ENCODE measurements at places on chromosomes 4 and X. TPM values are rescaled to one million over a fixed set of nuclear protein-coding genes. Genes with fewer than 3 reads are reported as not detected.
A peak's percentile ranks its signal among the peaks of the same experiment; 100 is the strongest.

EOLA2 gene
- total RNA-seq, result 21.3 TPM

- no peak for DNase-seq
Measured at GRCh38 chr4:130712038-130712437, 1616.1 kb downstream of the C4orf33 start.

TMEM187 gene
- 6.0 TPM for total RNA-seq

SPANXD gene
- not detected for total RNA-seq

GRCh38 chrX:16601885-16602284 lies 48.1 kb upstream of the S100G start:
- no peak for DNase-seq

DNA sequence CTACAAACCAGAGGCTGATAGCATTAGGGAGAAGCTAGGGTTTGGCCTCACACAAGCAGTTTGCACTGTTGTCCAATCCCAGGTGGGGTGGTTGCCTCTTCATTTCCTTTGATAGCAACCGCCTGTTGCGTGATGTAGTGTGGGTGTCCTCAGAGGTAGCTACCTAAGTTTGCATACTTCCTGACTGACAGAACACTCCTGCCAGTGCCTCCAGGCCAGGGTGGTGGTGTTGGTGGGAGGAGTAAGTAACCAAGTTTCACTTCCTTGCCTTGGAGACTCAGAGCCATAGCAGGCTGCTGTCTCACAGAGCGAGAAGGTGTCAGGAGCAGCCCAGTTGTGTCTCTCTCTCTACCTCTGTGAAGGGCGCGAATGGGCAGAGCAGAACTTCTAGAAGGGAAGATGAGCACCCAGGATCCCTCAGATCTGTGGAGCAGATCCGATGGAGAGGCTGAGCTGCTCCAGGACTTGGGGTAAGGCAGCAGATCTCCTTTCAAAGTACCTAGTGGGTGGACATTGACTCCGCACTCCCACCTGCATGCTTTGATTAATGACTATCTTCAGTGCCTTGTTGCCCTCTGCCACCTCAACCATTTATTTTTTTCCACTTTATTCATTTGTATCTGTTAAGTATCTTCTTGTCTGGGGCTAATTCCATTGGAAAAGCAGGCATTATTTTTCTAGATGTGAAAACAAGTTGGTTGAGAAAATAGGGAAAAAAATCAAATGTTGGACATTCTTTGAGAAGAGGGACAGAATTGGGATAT lies at the start of gene DAPP1:
Gene DAPP1 (plus strand): TSS at position 283 of the 764 bp plus-strand sequence. CDS start 87 bp downstream, at position 370.
- DNase-seq, result no peak

- DNase-seq, result no peak
Measured at GRCh38 chr4:36174570-36174969, 69.7 kb downstream of the ARAP2 start.

- no peak for DNase-seq
Measured at GRCh38 chrX:137425986-137426385, 139.9 kb upstream of the ZIC3 start.

- DNase-seq, result no peak
Measured at GRCh38 chrX:111823128-111823527, 52.9 kb upstream of the TRPC5OS start.

GRCh38 chrX:137426695-137427425 lies 139.1 kb upstream of the ZIC3 start:
- DNase-seq, result no peak

- no peak for DNase-seq
Measured at GRCh38 chr4:78320349-78320935, 231.1 kb upstream of the ANXA3 start.

- DNase-seq, result peak; percentile 48
Measured at GRCh38 chr4:2933566-2934076, 29.6 kb downstream of the NOP14 start.

BST1 gene
- total RNA-seq, result 49.0 TPM

- DNase-seq, result no peak
Measured at GRCh38 chr4:3442460-3442958, 741 bp downstream of the HGFAC start.

ZNF711 gene
- total RNA-seq, result 6.2 TPM

DNA sequence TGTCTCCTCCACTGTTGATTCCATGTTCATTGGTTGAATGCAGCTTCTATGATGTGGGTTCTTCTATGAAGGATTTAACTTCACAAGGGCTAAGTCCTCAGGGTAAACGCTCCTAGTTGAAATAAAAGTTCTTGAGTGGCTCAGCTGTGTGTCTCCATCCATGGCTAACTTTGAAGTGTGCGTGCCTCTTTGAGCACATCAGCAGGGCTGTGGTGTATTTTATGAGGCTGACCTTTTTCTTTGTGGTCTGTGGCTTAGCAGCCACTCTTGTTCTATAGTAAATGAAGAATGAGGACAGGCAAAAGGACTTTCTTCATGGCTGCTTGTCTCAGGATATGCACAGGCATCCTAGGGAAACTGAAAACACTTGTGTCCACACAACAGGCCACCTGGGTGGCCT lies 88.5 kb downstream of the KIT start:
- DNase-seq, result no peak

FAM47E gene
- total RNA-seq, result 0.14 TPM

GRCh38 chrX:132037479-132037993 lies 14.4 kb downstream of the STK26 start:
- DNase-seq, result no peak

DNA sequence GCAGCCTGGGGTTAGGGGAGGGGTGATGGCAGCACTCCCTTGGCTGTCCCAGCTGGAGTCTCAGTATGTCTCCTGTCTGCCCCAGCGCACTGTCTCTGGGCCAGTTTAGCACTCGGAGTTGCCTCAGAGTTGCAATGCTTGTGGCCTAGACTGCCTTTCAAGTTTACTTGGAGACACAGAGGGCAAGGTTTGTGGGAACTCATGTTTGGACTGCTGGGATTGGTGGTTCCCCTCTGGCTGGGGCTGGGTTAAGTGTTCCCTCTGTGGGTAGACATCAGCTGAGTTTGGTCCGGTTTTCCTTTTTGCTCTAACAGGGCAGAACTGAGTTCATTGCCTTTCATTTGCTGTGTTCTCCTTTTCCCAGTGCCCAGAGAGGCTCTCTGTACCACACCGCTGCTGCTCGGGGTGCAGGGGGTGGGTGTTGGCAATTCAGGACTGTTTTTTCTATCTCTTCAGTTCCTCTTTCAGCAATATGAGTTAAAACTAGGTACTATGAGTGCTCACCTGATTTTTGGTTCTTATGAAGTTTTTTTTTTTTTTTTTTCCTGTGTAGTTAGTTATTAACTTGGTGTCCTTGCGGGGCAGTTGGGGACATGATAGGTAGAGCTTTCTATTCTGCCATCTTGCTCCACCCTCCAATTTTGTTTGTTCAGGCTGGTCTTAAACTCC lies 17.2 kb downstream of the RAB33B start:
- no peak for DNase-seq

DNA sequence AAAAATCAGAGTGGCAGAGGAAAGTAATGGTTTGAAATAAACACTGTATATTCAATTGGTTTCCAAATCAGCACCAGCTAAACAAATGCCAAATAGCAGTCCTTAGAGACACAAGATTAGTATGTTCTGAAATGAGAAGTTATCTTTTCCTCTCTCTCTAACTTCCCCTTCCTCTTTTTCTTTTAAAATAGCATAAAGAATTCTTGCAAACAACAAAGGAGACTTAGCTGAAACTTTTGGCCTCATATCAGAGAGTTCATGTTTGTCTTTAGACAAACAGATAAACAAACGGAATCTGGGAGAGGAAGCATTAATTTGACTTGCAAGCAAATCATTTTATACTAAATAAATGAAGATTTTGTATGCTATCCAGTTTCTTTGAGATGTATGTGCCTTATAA lies 399.0 kb downstream of the GBA3 start:
- no peak for DNase-seq

SPINK2 gene
- total RNA-seq, result not detected

- no peak for DNase-seq
Measured at GRCh38 chr4:80608281-80608980, 272.9 kb downstream of the CFAP299 start.

- DNase-seq, result no peak
Measured at GRCh38 chr4:7108660-7109059, 40.8 kb upstream of the GRPEL1 start.

TRIM60 gene
- total RNA-seq, result not detected

DNA sequence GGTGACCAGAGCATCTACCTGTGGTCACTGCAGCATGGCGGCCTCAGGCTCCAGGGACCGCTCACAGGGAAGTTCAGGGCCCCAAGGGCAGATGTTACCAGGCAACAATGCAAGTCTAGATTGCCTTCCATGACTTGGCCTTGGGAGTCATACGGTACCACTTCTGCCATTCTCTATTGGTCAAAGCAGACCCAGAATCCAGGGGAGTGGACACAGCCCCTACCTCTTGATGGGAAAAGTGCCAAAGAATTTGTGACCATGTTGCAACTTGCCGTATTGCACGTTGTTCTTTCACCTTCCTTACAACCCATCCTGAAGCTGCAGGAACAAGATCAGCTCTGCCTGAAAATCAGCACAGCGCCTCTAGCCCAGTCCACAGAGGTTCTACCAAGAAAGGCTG lies 111.1 kb downstream of the IRF2 start:
- no peak for DNase-seq

GRCh38 chr4:995311-996026 lies 2.3 kb upstream of the SLC26A1 start:
- DNase-seq, result no peak

DNA sequence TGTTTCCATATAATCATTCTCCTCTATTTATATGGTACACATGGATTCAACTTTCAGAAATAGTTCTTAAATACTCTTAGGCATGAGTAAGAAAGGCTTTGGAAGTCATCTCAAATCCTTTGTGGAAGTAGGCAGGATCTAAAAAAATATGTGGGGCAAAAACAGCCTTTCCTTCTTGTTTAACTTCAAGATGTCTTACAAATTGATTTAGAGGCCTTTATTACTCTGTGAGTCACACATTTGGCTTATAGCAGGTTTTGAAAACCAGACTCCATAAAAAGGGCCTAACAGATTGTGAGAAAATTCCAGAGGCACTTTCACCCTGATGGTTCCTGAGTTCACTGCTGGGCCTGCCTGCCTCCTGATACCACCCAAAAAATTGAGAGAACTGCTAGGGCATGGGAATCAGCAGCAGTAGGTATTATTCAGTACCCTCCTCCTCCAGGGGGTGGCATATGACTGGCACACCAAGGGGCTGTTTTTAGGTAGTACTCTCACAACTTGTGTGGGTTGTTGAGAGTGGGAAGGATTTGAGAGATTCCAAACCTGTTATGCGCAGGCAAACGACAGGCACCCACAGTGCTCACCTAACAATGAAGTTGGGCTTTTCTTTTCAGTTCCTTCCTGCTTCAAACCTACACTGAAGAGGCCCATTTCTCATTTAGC lies 162.7 kb upstream of the MBNL3 start:
- DNase-seq, result no peak

DNA sequence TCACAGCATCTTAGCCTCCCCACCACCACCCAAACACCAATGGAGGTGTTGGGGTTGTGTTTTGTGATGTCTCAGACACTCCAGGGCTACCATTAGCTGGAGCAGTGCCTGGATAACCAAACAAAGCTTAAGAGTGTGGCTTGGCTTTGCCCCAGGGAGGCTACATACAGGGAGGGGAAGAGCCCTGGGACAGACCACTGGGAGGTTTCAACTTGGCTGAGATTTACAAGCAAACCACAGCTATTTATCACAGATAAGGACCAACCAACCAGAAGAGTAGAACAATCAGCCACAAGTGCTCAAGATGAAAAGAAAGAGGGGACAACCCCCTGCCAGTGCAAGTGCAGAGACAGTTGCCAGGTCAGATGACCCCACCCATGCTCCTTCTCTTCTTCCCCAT lies 24.1 kb downstream of the SOX3 start:
- DNase-seq, result no peak
